CMK (cell line): ENCODE measurements at places on chromosomes 12 and 14.

GRCh38 chr14:89681086-89682018, 264.3 kb upstream of the FOXN3 start:
- no peak for DNase-seq

- DNase-seq = no peak
These were observed 117.9 kb downstream of the DICER1 start for GRCh38 chr14:95039259-95039992.

- no peak for DNase-seq
These were observed 189.1 kb downstream of the ZFP36L1 start for GRCh38 chr14:68603533-68604360.

GRCh38 chr14:50452296-50452695, 55.6 kb upstream of the CDKL1 start:
- DNase-seq = no peak

DNA sequence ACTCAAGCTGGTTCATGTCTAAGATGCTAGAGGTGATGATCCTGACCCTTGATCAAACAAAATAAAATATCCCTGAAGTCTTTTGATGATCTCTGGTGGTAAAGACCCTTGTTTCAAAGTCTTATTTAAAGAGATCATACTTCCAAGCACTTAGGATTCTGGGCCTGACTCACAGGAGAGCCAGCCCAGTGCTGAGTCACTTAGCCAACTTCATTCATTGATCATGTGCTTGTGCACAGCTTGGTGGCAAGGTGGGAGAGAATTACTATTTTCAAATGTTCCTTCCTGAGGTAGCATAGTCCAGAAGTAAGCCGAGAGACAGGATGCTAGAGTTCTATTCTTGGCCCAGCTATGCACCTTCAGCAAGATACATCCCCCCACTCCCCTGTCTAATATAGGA, 40.6 kb downstream of the SCN8A start:
- DNase-seq = no peak

- DNase-seq = no peak
These were observed 130.5 kb downstream of the ACSS3 start for GRCh38 chr12:81208187-81208911.

DNA sequence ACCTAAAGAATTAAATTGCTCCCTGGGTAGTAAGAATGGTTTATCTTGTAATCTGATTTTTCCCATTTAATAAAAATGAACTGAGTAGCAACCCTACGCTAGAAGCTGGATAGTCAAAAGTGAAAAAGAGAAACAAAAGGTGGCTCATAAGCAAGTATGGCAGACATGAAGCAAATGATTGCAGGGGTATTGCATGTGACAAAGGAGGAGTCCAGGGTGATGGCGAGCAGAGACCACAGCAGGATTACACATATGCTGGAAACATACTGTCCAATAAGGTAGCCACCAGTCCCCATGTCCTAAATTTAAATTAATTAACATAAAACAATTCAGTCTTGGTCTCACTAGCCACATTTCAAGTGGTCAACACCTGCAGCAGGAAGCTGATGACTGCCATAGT, 283.8 kb downstream of the MED13L start:
- no peak for DNase-seq

DNA sequence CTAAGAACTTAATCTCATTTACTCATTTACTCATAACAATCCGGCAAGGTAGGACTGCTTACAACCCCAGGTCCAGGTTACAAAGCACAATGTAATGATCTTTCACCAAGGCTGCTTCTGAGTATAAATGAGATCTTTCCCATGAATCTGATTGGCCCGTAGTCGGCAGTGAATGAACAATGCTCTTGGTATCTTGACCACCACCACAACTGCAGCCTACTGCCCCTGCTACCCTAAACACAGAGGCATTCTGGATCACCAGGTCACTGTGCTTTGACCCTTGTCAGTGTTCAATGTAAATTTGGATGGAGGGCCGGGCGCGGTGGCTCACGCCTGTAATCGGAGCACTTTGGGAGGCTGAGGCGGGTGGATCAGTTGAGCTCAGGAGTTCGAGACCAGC, 15.9 kb downstream of the FAM181A start:
- DNase-seq = no peak

DNA sequence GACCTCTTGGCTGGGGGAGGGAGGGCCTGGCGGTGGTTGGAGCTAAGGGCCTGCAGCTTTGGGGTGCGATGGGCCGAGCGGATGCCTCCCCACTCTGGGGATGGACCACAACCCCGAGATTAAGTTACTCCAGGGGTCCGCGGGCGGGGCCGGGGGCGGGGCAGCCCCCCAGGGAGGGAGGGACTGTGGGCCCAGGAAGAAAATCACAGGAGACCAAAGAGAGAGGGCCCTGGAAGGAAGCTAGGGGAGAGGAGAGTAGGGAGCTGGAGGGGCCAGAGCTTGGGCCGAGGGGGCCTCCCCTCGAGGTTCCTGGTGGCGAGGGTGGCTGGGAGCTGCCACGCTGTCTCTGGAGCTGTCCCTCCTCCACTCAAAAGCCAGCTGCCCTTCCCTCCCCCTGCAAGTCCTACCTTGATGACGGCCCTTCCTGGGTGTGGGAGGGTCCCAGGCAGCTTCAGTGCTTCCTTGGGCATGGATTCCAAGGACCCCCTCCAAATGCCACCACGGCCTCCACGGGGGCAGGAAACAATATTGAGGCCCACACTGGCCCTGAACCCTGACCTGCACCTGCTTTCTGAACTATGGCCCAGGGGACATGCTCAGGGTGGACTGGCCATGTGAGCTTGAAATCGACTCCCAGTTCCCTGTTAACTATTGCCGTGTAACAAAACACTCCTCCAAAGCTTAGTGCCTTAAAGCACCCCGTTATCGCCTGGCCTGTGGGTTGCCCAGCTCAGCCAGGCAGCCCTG, 610 bp upstream of the NUDT14 start:
- DNase-seq = no peak

DNA sequence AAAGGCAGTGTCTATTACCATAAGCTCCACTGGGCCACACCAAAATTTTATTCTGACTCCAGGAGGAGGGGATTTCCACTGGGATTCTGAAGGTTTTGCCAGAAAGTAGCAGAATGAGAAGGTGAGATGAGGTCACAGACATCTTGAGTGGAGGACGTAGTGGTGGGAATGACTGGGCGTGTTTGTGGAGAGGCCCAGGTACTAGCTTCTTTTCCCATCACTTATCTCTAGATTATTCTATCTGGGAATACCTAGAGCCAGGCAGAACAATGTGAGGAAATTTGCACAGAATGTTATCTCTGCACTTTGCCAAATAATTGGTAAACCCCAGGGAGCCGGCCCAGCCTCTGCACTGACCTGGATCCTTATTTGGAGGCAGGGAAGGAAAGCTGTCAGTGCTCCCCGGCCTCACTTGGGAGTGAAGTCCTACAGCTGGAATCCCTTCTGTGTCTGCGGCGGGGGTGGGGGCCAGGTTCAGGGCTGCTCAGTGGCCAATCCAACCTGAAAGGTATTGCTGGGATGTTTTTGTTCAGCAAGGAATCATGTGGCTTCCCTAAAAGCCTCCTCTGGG, 129.4 kb downstream of the C12orf75 start:
- no peak for DNase-seq

- DNase-seq = no peak
These were observed 73.9 kb upstream of the PAWR start for GRCh38 chr12:79764641-79765040.

DNA sequence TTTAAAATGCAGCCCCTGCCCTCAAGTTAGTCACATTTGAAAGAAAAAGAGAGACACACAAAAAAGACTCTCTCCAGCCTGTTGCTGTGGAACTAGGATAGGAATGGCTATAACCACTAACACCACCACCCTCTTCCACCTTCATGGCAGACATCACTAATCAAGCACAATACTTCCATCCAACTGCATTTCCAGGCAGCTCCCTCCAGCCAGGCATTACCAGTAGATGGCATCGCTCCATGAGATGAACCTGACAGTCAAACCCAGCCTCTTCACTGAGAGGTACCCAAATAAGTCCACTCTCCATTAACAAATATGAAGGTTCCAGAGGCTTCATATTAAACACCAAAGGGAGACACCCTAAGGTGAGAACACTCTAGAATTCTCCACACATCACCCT, 24.4 kb downstream of the SLC8B1 start:
- no peak for DNase-seq

DNA sequence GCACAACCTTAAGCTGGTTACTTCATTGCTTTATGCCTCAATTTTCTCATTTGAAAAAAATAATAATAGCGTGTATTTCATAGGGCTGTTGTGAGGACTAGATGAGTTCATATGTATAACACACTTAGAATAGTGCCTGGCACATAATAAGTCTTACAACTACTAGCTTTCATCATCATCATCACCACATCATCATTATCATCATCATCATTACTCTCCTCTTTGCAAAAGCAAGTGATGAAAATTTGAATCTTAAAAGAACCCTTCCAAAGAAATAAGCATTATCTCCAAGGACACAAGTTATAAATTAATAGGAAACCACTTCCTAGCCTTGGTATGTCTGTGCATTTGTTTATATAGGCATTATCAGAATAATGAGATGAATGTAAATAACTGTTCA, 117.0 kb downstream of the ST8SIA1 start:
- DNase-seq = no peak

- DNase-seq = no peak
These were observed 11.9 kb upstream of the TCL1A start for GRCh38 chr14:95725685-95726336.

- DNase-seq = no peak
These were observed 13.8 kb downstream of the TMCC3 start for GRCh38 chr12:94636462-94637085.
